Spinal cord (tissue), 10 donors: ENCODE measurements at places on chromosomes 4 and X. TPM values are rescaled to one million over a fixed set of nuclear protein-coding genes. Genes with fewer than 3 reads are reported as not detected.

GRCh38 chr4:151644622-151645021 lies 116.2 kb downstream of the GATB start:
- H3K36me3 ChIP-seq: no peaks in the 10 kb centered on the region
- DNase-seq: no peak
- H3K27ac ChIP-seq: no peak overlapping the region
- peaks cover 2% of the 10 kb centered on the region for H3K4me1 ChIP-seq
- H3K27me3 ChIP-seq: no peaks in the 10 kb centered on the region

Gene AFM
- not detected for polyA plus RNA-seq

Gene FAM13A
- 31.8 TPM for polyA plus RNA-seq

- peak overlapping the region; percentile 25 for H3K27ac ChIP-seq
- no peak overlapping the region for H3K4me3 ChIP-seq
- peaks cover 26% of the 10 kb centered on the region for H3K4me1 ChIP-seq
- H3K27me3 ChIP-seq: peaks cover 13% of the 10 kb centered on the region
- no peak for DNase-seq
These were observed 164.6 kb upstream of the BCOR start for GRCh38 chrX:40262157-40263013.

Gene ZGRF1
- polyA plus RNA-seq: 10.8 TPM

DNA sequence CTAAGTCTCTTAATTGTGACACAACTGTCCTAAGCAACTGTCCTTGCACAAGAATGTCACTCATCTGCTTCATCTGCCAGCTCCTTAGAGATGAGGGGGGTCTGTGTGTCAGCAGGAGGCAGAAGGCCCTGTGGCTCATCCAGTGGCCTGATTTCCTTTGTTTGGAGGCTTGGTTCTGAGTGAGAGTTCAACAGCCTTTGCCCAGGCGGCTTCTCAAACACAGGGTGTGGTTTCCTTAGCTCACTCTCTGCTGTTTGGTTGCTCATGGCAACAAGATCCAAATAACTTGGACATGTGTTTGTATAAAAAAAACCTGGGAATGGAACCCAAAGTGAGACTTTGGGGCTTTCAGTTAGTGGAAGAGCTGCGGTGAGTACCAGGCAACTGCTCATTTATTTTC lies 46.6 kb downstream of the MAP7D3 start:
- no peak overlapping the region for H3K27ac ChIP-seq
- peaks cover 4% of the 10 kb centered on the region for H3K27me3 ChIP-seq
- peaks cover 27% of the 10 kb centered on the region for H3K36me3 ChIP-seq

DNA sequence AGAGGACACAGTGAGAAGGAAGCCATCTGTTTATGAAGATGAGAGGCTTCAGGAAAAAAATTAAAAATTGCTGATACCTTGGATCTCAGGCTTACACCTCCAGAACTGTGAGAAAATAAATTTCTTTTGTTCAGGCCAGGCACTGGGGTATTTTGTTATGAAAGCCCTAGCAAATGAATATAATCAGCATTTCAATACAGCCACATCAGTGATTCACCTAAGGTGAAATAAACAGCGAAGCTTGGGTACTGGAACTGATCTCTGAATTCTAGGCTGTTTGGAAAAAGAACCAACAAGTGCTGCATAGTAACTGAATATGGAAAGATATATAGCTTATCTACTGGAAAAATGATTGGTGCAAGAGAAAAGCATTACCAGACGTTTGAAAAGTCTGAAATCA lies 88.5 kb downstream of the PDS5A start:
- no peak for DNase-seq
- peaks cover 15% of the 10 kb centered on the region for H3K36me3 ChIP-seq

Gene RGN
- polyA plus RNA-seq: 14.8 TPM

DNA sequence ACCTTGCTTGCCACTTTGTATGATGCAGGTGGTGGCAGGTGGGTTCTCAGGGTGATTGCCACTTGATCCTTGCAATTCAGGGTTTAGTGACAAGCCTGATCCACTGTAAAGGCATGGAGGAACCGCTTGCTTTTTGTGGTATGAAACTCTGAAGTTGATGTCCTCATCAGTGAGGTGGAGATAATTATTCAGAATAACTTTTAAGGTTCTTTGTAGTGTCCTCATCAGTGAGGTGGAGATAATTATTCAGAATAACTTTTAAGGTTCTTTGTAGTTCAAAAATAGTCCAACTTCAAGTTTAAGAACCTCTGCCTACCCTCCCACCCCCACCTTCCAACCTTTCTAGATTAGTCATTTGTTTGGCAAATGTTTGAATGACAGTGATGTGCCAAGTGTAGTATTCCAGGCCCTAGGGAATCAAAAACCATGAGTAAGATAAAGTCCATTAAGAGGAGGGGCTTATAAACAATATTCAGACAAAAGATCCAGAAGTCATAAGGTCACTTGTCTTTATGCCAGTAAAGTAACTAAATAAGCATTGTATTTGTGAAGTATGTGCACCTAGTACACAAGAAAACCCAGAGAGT lies 51.2 kb downstream of the DCUN1D4 start:
- no peak overlapping the region for H3K27ac ChIP-seq
- no peaks in the 10 kb centered on the region for H3K27me3 ChIP-seq
- H3K4me3 ChIP-seq: no peak overlapping the region
- no peaks in the 10 kb centered on the region for H3K4me1 ChIP-seq

DNA sequence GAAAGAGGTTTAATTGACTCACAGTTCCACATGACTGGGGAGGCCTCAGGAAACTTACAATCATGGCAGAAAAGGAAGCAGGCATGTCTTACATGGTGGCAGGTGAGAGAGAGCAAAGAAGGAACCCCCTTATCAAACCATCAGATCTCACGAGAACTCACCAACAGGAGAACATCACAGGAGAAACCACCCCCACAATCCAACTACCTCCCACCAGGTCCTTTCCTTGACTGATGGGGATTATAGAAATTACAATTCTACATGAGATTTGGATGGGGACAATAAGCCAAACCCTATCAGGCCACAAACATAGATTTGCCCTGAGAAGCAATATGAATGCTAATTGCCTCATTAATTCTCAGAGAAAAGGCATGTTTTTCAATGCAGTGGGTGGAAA lies 138.2 kb upstream of the RAPGEF2 start:
- no peaks in the 10 kb centered on the region for H3K36me3 ChIP-seq
- DNase-seq: no peak
- no peak overlapping the region for H3K4me3 ChIP-seq
- H3K27me3 ChIP-seq: no peaks in the 10 kb centered on the region

Gene TMPRSS11F
- polyA plus RNA-seq: not detected

- H3K4me3 ChIP-seq: no peak overlapping the region
- peak overlapping the region; percentile 50 for H3K27ac ChIP-seq
- H3K27me3 ChIP-seq: no peaks in the 10 kb centered on the region
These were observed 221.2 kb downstream of the SPRY1 start for GRCh38 chr4:123617791-123618190.

- H3K27me3 ChIP-seq: no peaks in the 10 kb centered on the region
- no peaks in the 10 kb centered on the region for H3K4me1 ChIP-seq
- no peak overlapping the region for H3K4me3 ChIP-seq
- H3K36me3 ChIP-seq: no peaks in the 10 kb centered on the region
These were observed 195.9 kb downstream of the CPEB2 start for GRCh38 chr4:15198070-15198727.

GRCh38 chrX:23052324-23052723 lies 52.6 kb downstream of the DDX53 start:
- no peak overlapping the region for H3K27ac ChIP-seq
- no peaks in the 10 kb centered on the region for H3K36me3 ChIP-seq
- DNase-seq: no peak
- no peak overlapping the region for H3K4me3 ChIP-seq
- H3K27me3 ChIP-seq: no peaks in the 10 kb centered on the region

DNA sequence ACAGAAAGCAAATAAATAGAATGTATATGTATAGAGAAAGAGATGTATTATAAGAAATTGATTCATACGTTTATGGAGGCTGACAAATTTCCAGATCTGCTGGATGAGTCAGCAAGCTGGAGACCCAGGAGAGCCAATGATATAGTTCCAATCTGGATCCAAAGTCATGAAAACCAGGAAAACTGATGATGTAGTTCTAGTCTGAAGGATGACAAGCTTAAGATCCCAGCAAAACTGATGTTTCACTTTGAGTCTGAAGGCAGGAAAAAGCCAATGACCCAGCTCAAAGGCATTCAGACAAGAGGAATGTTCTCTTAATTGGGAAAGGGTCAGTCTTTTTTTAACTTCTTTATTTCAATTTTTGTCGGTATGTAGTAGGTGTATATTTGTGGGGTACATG lies 102.6 kb downstream of the LHFPL1 start:
- no peak for DNase-seq
- H3K4me1 ChIP-seq: no peaks in the 10 kb centered on the region
- peaks cover 5% of the 10 kb centered on the region for H3K27me3 ChIP-seq

Gene BCLAF3
- 17.1 TPM for polyA plus RNA-seq

DNA sequence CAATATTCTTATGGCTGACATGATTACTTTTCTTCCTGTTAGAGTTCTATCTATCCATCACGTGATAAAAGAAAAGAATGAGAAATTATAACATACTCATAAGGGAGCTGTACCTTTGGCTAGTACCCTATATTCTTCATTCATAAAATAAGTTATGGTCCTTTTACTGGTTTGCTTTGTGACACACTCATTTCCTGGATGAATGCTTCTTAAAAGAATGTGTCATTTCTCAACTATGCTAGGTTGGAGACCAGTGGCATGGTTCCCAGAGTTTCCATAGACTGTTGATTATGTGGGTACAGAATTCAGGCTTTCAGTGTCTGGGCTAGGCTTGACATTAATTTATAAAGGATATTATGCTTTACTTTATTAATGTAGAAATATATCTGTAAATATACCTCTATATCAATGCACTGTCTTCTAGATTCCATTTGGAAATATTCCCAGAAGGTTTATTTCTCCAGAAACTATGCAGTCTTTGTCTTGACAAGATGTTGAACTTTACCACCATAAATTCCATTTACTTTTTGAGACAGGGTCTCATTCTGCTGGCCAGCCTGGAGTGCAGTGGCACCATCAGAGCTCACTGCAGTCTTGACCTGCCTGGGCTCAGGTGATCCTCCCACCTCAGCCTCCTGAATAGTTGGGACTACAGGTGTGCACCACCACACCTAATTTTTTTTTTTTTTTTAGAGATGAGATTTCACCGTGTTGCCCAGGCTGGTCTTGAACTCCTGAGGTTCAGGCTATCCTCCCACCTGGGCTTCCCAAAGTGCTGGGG lies 23.8 kb downstream of the NUDT6 start:
- no peaks in the 10 kb centered on the region for H3K36me3 ChIP-seq
- DNase-seq: no peak
- no peak overlapping the region for H3K4me3 ChIP-seq
- H3K27ac ChIP-seq: no peak overlapping the region

Gene DRD5
- polyA plus RNA-seq: 2.6 TPM

DNA sequence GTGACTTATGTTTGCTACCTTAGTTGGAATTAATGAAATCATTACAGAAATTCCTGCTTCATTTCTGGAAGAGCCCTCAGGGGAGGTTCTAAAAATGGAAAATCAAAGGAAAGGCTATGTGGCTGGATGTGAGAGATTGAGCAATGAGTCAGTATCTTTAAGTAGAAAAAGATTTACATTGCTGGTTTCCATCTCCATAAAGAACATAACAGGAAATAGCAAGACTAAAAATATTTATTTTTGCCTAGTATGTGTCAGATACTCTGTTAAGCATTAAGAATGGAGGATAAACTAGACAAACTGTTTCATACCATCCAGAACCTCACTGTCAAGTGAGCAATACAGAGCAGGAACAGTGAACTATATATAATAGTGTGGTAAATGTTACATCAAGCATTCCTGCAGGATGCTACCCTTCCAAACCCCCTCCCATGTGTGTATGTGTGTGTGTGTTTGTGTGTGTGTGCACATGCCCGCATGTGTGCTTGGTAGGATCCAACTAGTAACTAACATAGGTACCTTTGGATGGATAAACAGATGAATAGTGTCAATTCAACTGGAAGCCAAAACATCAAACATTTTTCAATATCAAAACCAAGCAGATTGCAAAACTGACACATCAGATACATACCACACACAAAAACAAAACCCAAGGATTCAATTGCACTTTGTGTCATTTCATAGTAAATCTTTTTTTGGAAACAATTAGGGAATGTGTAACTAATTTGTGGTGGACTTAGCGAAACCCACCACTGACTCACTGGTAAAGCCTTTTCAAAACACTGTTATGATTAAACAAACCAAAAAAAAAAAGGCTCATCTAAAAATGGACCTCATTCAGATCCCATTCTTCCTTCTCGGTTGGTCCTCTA lies 223.4 kb downstream of the SHROOM3 start:
- H3K4me1 ChIP-seq: no peaks in the 10 kb centered on the region
- H3K27me3 ChIP-seq: no peaks in the 10 kb centered on the region
- H3K4me3 ChIP-seq: no peak overlapping the region
- H3K27ac ChIP-seq: no peak overlapping the region
- peaks cover 2% of the 10 kb centered on the region for H3K36me3 ChIP-seq

- no peak overlapping the region for H3K4me3 ChIP-seq
- no peaks in the 10 kb centered on the region for H3K36me3 ChIP-seq
- no peaks in the 10 kb centered on the region for H3K27me3 ChIP-seq
These were observed 41.3 kb upstream of the SPP1 start for GRCh38 chr4:87934157-87934704.

- no peak overlapping the region for H3K4me3 ChIP-seq
- no peak overlapping the region for H3K27ac ChIP-seq
- H3K27me3 ChIP-seq: peaks cover 10% of the 10 kb centered on the region
- no peaks in the 10 kb centered on the region for H3K36me3 ChIP-seq
- DNase-seq: no peak
These were observed 2.7 kb upstream of the GEMIN8 start for GRCh38 chrX:14032406-14032805.

DNA sequence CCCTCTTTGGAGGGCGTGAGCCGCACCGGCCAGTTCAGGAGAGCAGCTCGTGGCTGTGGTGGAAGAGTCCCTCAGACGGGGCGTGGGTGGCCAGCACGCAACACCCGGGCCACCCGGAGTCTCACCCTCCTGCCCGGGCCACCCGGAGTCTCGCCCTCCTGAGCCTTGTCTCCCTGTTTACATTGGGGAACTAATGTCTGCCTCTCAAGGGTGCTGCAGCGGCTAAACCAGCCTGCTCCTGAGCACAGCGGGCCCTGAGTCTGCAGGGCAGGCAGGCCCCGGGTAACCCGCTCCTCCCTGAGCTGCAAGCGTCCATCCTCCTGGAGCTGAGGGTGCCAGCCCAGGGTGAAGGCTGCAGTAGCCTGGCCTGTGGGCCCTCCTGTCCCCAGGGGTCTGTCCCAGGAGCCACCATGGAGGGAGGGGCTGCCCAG lies 3.0 kb downstream of the PDE6B start:
- H3K4me3 ChIP-seq: no peak overlapping the region
- H3K4me1 ChIP-seq: peaks cover 10% of the 10 kb centered on the region
- no peak overlapping the region for H3K27ac ChIP-seq
- no peaks in the 10 kb centered on the region for H3K27me3 ChIP-seq
- H3K36me3 ChIP-seq: no peaks in the 10 kb centered on the region

Gene MED12
- polyA plus RNA-seq: 33.8 TPM

DNA sequence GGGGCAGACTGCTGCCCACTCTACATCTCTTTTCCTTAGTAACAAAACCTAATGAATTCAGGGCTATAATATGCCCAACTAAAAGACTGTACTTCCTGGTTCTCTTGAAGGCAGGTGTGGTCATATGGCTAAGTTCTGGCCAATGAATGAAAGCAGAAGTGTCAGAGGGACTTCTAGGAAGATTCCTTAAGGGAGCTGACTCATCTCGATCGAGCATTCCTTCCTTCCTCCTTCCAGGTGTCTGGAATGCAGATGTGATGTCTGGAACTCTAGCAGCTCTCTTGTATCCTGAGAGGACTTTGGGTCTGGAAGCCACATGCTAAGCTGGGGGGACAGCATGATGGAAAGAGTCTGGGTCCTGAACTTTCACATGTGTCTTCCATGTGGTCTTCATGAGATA lies 116.2 kb upstream of the STX18 start:
- DNase-seq: no peak
- no peak overlapping the region for H3K4me3 ChIP-seq
- H3K4me1 ChIP-seq: no peaks in the 10 kb centered on the region
